ENCODE measurements at places on chromosomes 1 and 21. TPM values are rescaled to one million over a fixed set of nuclear protein-coding genes. Genes with fewer than 3 reads are reported as not detected.

DNA sequence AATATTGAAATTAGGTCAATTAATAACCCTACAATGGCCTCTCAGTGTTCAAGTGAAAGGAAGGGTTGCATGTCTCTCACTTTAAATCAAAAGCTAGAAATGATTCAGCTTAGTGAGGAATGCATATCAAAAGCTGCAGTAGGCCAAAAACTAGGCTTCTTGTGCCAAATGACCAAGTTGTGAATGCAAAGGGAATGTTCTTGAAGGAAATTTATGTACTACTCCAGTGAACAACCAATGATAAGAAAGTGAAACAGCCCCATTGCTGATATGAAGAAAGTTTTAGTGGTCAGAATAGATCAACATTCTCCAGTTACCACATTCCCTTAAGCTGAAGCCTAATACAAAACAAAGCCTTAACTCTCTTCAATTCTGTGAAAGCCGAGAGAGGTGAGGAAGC is 10.0 kb downstream of the MAEL start:
- no peaks in the 10 kb centered on the region for H3K27me3 ChIP-seq
- no peak for DNase-seq

DNA sequence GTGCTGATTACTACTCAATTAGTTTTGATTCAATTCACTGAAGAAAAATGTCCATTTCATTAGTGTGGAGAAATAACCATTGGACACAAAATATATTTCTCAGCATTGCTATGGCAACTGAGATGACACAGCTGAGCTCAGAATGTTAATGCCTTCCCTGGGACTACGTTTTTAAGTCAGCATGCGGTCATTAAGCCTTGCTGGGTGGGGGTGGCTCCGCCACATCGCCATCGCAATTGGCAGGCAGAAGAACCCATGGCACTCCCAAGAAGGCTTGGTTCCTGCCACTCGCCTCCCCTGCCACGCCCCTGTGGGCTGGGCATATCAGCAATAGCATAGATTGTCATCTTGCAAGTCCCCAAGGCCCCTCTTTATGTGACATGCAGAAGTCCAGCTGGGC is 256.7 kb upstream of the CAMK1G start:
- no peak overlapping the region for H3K27ac ChIP-seq
- no peak for DNase-seq
- H3K36me3 ChIP-seq, result peaks cover 1% of the 10 kb centered on the region
- peaks cover 19% of the 10 kb centered on the region for H3K4me1 ChIP-seq

C1orf185 gene
- total RNA-seq, result not detected

DNA sequence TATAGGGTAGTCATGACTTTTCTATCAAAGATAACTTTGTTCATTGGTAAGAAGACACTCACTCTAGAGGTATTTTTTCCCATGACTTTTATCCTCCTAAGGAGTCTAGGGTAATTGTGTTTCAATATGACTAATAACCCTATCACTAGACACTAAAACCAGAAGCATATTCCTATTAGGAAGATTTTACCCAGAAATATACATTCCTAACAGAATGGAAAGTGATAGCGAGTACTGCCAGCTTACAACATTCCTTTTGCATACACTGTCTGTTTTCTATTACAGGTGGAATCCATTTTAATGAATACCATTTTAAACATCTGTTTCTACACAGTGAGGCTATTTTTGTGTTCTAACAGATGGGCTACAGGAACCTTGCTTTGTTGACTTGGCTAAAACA is 31.4 kb upstream of the C1orf185 start:
- H3K4me3 ChIP-seq, result no peak overlapping the region
- no peak overlapping the region for H3K27ac ChIP-seq
- H3K27me3 ChIP-seq, result peaks cover 37% of the 10 kb centered on the region
- no peaks in the 10 kb centered on the region for H3K4me1 ChIP-seq
- H3K36me3 ChIP-seq, result no peaks in the 10 kb centered on the region

- peaks cover 53% of the 10 kb centered on the region for H3K4me1 ChIP-seq
- H3K27me3 ChIP-seq, result peaks cover 5% of the 10 kb centered on the region
- H3K36me3 ChIP-seq, result peaks cover 3% of the 10 kb centered on the region
- H3K27ac ChIP-seq, result no peak overlapping the region
- DNase-seq, result no peak
These were observed 163.5 kb upstream of the NFIA start for GRCh38 chr1:60918867-60919266.

DNA sequence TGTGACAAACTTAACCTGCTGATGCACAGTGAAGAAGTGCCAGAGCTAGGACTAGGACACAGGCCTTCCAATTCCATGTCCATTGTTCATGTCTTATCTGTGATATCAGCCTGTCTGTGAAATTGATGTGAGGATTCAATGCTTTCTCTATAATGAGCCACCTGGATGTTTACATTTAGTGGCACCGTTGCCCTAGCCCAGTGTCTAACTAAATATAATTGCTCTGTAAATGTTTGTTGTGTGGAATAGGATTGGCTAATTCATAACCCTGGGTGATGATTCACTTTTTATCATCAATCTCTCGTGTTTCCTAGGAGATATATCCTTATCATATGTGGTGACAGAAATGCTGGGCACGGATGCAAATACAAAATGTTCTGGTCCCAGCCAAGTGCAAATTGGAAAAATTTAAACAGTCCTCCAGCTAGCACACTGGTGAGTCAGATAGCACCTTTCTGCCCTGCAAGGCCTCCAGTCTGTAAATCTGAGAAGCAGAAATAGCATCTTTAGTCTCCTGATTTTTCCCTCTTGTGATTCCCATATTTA is 46.9 kb upstream of the GNG12 start:
- H3K4me3 ChIP-seq, result no peak overlapping the region
- no peak for DNase-seq
- H3K4me1 ChIP-seq, result peaks cover 6% of the 10 kb centered on the region
- H3K27me3 ChIP-seq, result peaks cover 7% of the 10 kb centered on the region

GRCh38 chr1:11736746-11737639 is 1.1 kb downstream of the AGTRAP start:
- no peak for DNase-seq
- peak overlapping the region; percentile 93 for H3K4me3 ChIP-seq
- H3K27ac ChIP-seq, result peak overlapping the region; percentile 86
- H3K4me1 ChIP-seq, result peaks cover 29% of the 10 kb centered on the region
- H3K36me3 ChIP-seq, result no peaks in the 10 kb centered on the region
- no peaks in the 10 kb centered on the region for H3K27me3 ChIP-seq

MAP3K21 gene
- 3.6 TPM for total RNA-seq

- peaks cover 33% of the 10 kb centered on the region for H3K4me1 ChIP-seq
- DNase-seq, result no peak
- H3K36me3 ChIP-seq, result peaks cover 3% of the 10 kb centered on the region
- H3K27ac ChIP-seq, result peak overlapping the region; percentile 42
- no peaks in the 10 kb centered on the region for H3K27me3 ChIP-seq
- H3K4me3 ChIP-seq, result no peak overlapping the region
These were observed 769.5 kb upstream of the CXADR start for GRCh38 chr21:16743317-16743716.

DNA sequence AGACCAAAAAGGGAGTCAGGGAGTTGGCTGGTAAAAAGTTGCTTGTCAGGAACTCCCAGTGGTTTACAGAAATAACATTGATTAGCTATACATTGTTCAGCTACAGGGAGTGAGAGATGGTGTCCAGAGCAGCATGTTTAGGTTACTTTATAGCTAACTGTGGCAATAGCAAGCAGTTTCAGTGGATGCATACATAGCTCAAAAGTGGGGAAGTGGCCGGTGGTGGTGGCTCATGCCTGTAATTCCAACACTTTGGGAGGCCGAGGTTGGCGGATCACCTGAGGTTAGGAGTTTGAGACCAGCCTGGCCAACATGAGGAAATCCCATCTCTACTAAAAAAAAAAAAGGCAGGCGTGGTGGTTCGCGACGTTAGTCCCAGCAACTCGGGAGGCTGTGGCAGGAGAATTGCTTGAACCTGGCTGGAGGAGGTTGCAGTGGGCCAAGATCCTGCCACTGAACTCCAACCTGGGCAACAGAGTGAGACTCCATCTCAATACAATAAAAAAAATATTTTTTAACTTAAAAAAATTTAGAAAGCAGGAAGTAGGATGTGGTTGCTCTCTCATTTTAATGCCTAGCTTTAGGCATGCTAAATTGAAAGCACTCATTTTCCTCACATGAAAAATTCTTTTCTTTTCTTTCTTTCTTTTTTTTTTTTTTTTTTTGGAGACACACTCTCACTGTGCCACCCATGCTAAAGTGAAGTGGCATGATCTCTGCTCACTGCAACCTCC is 109.7 kb downstream of the PPIAL4G start:
- peaks cover 12% of the 10 kb centered on the region for H3K27me3 ChIP-seq
- no peak overlapping the region for H3K4me3 ChIP-seq
- H3K36me3 ChIP-seq, result no peaks in the 10 kb centered on the region
- no peak for DNase-seq

GRCh38 chr1:54922921-54923421 is 36.0 kb upstream of the DHCR24 start:
- H3K27me3 ChIP-seq, result no peaks in the 10 kb centered on the region
- no peak for DNase-seq
- no peak overlapping the region for H3K4me3 ChIP-seq
- H3K27ac ChIP-seq, result no peak overlapping the region
- H3K4me1 ChIP-seq, result peaks cover 9% of the 10 kb centered on the region

LRIF1 gene
- 15.7 TPM for total RNA-seq

- no peak for DNase-seq
- peaks cover 24% of the 10 kb centered on the region for H3K4me1 ChIP-seq
- H3K36me3 ChIP-seq, result no peaks in the 10 kb centered on the region
- H3K27me3 ChIP-seq, result no peaks in the 10 kb centered on the region
- no peak overlapping the region for H3K4me3 ChIP-seq
These were observed 440.2 kb downstream of the PTPRU start for GRCh38 chr1:29676496-29676895.

- H3K4me3 ChIP-seq, result no peak overlapping the region
- H3K27ac ChIP-seq, result no peak overlapping the region
- no peak for DNase-seq
- H3K4me1 ChIP-seq, result no peaks in the 10 kb centered on the region
- H3K36me3 ChIP-seq, result no peaks in the 10 kb centered on the region
- H3K27me3 ChIP-seq, result peaks cover 38% of the 10 kb centered on the region
These were observed 249.3 kb downstream of the TNR start for GRCh38 chr1:175494011-175494554.
